ENCODE measurements at places on chromosomes 1 and 21.

DNA sequence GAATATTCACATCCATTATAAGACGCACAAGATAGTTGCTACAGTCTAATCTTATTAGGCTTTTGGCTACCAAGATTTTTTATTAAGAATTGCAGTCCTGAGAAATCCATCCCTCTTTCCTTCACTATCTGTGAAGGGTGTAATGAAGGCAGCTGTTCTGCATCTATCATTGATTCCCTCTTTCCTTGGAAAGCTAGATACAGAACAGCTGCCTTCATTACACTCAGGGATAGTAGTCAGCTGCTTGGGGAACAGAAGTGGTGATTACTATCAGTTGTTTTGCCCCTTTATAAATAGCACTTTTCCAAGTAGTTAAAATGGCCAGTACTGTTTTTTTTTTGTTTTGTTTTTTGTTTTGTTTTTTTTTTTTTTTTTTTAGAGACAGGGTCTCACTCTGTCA is 70.2 kb downstream of the IARS2 start:
- no peak for DNase-seq

DNA sequence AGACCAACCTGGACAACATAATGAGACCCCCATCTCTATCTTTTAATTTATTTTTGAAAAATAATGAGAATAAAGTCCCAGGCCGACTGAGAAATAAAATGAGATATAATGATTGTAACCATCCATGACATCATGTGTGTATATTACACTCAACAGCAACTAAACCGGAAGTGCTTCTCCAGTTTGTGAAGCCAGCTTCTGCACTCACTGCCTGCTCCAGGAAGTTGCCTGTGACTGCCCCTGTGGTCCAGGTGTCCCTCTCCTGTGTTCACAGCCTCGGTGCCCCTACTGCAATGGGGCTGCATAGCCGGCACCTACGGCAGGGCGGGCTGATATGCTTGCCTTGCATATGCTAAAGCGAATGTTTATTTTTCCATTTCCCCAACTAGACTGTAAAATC is 68.3 kb downstream of the SSBP3 start:
- peak; percentile 48 for DNase-seq

GRCh38 chr1:38814444-38814983 is 45.1 kb downstream of the RRAGC start:
- DNase-seq: no peak

- no peak for DNase-seq
Observed at GRCh38 chr1:9787702-9788101, 36.1 kb downstream of the CLSTN1 start.

GRCh38 chr1:163983097-163983496 is 575.9 kb upstream of the PBX1 start:
- no peak for DNase-seq

DNA sequence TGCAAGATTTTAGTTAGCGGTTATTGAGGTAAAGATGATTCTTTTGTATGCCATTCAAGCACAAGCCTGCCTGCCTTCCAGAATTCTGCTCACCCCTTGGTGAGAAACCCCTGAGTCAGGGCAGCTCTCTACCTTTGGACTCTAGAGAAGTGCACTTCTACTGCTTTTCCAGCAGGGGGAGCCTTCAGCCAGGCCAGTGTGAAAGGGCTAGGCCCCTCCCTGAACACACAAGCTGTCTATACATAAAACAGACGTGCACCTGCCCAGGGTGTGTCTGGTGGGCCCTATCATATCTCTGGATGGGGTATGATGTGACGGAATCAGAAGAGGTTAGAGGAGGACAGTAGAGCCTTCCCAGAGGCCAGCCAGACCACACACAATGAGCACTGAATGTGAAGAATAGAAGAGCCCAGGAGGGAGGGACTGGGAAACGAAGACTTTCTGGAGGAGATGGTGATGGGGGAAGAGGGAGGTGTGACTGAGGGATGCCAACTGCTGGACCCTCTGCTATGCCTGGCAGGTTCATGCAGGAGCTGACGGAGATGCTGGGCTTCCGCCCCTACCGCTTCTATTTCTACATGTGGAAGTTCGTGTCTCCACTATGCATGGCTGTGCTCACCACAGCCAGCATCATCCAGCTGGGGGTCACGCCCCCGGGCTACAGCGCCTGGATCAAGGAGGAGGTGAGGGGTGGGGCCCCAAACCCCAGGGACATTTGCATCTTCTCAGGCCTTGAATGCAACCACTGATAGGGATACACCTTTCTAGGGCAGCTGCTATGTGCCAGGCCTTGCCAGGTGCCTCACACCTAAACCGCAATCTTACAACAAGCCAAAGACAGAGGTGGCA is 13.0 kb upstream of the KCNC4 start:
- DNase-seq: peak; percentile 45

GRCh38 chr1:230674581-230674980 is 32.3 kb downstream of the COG2 start:
- DNase-seq: no peak

DNA sequence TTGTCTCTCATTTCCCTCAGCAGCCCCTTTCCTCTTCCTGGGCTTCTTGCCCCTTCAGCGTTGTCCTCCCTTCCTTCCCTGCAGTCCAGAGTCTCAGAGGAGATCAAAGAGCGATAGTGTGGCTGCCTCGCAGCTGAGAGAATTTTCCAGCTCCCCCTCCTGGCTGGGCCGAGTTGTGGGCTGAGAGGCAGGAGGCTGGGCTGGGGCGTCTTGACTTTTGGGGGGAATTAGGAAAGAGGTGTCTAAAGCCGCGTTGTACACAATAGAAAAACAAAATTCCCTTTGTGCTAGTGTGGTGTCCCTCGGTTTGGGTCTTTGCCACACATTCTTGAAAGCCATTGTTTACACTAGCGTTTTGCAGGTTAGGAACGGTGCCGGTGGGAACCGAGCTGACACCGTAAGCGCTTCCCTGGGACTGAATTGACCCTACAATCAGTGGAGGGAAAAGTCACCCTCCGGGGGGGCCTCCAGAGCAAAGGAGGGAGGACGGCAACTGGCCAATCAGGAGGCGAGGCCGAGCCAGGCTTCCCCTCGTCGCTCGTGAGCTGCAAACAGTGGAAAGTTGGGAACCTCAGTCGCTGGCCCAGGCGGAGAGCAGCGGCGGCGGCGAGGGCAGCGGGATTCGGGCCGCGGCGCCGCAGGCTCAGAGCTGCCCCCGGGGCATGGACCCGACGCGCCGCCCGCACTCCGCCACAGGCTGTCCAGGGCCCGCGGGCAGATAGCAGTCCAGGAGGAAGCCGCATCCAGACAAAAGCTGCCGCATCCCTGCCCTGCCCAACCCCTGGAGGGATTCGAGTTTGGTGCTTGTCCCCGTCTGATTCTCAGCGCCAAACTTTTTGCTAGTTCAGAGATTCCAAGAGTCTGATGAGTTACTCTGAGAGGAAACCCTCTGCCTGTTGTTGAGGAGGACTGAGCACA is at the start of gene HMCN1:
Gene HMCN1, plus strand, starts transcription at position 574 of the 918 bp plus-strand sequence. CDS start 389 bp downstream, outside the sequence.
- peak; percentile 24 for DNase-seq

DNA sequence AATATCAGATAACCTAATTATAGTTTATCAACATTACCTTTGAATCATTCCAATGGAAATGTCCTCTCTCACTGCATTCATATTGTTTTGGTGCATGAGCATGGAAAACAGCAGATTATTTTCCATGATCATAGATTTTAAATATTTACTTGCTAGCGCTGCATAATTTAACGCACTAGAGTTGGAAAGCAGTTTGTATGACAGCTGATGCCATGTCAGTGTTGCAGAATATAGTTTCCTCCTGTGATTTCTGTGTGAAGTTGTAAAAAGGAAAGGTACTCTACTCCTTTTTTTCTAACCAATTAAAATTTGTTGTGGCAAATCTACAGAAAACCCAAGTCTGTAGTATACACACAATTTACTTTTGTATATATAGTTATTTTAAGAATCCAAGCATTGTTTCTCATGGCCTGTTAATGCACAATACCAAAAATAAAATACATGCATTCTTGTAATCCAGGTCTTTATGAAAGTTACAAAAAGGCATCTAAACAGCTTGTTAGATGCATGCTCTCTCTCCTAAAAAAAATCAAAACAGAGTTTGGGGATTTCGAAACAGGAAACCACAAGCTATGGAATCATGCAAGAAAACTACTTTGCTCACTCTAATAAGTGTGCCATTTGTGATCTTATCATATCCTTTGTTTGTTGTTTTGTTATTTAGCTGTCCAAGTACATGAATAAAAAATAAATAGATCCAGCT is 1.9 kb upstream of the ATG4C start:
- peak; percentile 88 for DNase-seq
